ENCODE measurements at places on chromosomes 4 and X. TPM values are rescaled to one million over a fixed set of nuclear protein-coding genes. Genes with fewer than 3 reads are reported as not detected.

The STOX2 gene
- total RNA-seq, result 0.57 TPM

The AKAP14 gene
- total RNA-seq, result not detected

The CAPN6 gene
- not detected for total RNA-seq

The TMPRSS11D gene
- not detected for total RNA-seq

The SOX3 gene
- not detected for total RNA-seq

The ASB11 gene
- not detected for total RNA-seq

The TMPRSS11A gene
- not detected for total RNA-seq

The PDK3 gene
- total RNA-seq, result 5.3 TPM

The APELA gene
- not detected for total RNA-seq

The CTSO gene
- total RNA-seq, result 12.3 TPM

The DKK2 gene
- under 0.01 TPM for total RNA-seq

The PPARGC1A gene
- under 0.01 TPM for total RNA-seq

The VBP1 gene
- total RNA-seq, result 69.4 TPM

The CLCN4 gene
- 7.2 TPM for total RNA-seq

The PPA2 gene
- 61.7 TPM for total RNA-seq

The MAD2L1 gene
- 0.88 TPM for total RNA-seq

The CABS1 gene
- not detected for total RNA-seq

The LINC00632 gene
- 5.3 TPM for total RNA-seq

The KLHL4 gene
- 4.8 TPM for total RNA-seq
